ENCODE measurements at places on chromosomes 6 and 20.

GRCh38 chr6:235763-236360, 56.4 kb upstream of the DUSP22 start:
- no peak for DNase-seq

GRCh38 chr6:162971356-162971755, 243.6 kb downstream of the PACRG start:
- DNase-seq, result no peak

GRCh38 chr6:81381382-81381916, 371.0 kb downstream of the TENT5A start:
- DNase-seq, result no peak

DNA sequence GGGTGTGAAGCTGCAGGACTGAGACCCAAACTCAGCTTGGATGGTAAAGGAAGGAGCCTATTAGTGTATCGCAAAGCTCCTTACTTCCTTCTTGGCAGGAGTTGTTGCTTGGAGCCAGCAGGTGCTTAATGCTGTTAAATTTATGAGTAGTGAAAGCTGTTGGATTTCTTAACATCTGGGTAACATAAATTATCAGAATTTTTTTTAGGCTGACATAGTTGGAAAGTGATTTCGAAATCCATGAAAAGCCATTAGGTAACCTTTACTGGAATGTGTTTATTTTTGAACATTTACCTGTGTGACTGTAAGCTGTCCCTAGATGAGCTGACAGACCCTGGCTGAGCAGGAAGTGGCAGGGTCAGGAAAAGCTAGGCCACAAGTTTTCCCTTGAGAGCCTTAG, 470.4 kb upstream of the SLC35B3 start:
- DNase-seq, result no peak

GRCh38 chr20:62601714-62602113, 40.6 kb upstream of the SLCO4A1 start:
- DNase-seq, result no peak

- DNase-seq, result peak; percentile 18
Measured at GRCh38 chr6:26545627-26546026, 7.5 kb downstream of the HMGN4 start.

- no peak for DNase-seq
Measured at GRCh38 chr6:134464690-134465411, 146.9 kb upstream of the SGK1 start.

- DNase-seq, result no peak
Measured at GRCh38 chr6:159152782-159153181, 16.4 kb upstream of the FNDC1 start.

- DNase-seq, result no peak
Measured at GRCh38 chr20:57801581-57801980, 91.8 kb upstream of the PMEPA1 start.

GRCh38 chr6:56022678-56023077, 147.3 kb upstream of the BMP5 start:
- DNase-seq, result no peak

GRCh38 chr20:63499338-63499969, 571 bp upstream of the EEF1A2 start:
- no peak for DNase-seq

GRCh38 chr6:110400208-110400607, 15.2 kb downstream of the DDO start:
- no peak for DNase-seq

- DNase-seq, result no peak
Measured at GRCh38 chr6:36150283-36150682, 20.0 kb downstream of the MAPK13 start.

- no peak for DNase-seq
Measured at GRCh38 chr6:138805016-138805765, 9.3 kb downstream of the ECT2L start.

DNA sequence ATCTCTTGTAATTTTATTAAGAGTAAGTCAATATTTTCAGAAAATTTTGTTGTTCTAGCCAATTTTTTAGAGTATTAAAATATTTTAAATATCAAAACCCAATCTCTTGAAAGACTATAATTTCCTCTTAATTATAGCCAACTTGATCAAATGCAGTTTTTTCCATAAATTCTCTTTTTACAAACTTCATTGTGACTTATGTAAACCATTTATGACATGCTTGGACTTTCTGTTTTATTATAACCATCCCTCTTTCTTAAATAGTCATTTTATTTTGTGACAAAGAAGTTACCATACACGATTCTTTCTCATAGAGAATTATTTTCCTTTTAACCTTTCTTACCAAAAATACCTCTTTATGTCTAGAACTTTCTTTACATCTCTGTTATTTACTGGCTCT, 1075.5 kb downstream of the KHDRBS2 start:
- no peak for DNase-seq

DNA sequence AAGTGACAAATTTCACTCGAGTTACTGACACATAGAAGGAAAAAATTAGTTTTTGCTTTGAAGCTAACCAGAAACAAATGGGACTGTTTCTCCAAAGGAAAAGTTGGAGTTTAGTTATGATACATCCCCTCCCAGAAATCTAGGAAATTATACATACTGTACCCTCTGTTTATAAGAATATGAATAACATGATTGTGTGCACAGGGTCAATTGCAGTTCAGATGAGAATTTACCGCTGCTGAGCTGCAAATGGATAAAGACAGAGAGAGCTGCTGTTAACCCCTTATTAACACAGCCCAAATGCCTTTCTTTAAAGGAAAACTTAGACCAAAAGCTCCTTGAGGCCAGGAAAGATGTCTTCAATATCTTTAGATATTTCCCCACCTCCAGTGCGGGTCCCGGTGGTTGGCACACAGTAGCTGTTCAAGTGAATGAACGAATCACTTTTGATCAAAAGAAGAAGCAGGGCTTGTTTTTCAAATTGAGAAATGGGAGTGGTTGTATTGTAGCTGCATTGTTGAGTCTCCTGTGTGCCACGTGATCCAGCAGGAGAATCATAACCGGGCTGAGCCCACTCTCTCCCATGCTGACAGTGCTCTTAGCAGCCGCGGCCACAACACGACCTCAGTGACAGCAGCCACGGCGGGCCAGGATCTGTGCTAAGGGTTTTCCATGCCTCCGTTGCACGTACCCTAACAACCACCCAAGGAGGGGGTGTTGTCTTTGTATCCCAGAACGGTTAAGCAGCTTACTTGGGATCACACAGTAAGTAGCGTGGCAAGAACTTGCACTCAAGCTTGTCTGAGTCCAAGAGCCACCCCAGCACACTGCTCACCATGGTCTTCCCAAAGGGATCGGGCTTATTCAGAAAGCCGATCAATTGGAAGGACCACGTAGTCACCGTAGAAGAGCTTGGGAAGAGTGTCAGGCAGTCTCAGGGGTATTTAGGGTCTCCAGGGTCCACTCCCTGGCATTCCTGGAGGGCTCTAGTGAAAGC, 53.5 kb upstream of the BMP6 start:
- DNase-seq, result no peak

DNA sequence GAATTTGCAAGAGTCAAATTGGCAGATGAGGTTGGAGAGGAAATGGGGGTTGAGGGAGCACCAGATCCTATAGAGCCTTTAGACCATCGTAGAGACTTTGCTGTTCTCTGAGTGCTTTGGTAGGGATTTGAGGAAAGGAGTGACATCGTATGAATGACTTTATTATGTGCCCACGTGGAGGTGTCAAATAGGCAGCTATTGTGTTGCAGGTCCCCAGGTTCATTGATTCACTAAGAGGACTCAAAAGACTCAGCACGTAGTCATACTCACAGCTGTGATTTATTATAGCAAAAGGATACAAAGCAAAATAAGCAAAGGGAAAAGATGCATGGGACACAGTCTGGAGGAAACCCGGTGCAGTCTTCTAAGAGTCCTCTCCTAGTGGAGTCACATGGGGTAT, 2.2 kb downstream of the MTRES1 start:
- DNase-seq, result no peak

DNA sequence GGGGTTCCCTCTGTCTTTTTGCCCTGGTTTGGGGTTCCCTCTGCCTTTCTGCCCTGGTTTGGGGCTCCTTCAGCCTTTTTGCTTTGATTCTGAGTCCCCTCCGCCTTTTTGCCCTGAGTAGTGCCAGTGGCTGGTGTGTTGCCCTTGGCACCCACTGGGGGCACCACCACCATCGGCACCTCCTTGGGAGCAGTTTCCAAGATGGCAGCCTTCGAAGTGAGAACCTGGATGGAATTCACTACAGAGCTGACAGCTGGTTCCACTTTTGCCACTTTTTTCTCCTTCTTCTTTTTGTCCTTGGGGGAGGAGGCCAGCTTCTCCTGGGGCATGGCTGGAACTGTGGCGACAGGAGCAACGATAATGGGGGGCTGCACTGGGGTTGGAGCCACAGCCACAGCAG, 22.2 kb downstream of the RRBP1 start:
- no peak for DNase-seq

DNA sequence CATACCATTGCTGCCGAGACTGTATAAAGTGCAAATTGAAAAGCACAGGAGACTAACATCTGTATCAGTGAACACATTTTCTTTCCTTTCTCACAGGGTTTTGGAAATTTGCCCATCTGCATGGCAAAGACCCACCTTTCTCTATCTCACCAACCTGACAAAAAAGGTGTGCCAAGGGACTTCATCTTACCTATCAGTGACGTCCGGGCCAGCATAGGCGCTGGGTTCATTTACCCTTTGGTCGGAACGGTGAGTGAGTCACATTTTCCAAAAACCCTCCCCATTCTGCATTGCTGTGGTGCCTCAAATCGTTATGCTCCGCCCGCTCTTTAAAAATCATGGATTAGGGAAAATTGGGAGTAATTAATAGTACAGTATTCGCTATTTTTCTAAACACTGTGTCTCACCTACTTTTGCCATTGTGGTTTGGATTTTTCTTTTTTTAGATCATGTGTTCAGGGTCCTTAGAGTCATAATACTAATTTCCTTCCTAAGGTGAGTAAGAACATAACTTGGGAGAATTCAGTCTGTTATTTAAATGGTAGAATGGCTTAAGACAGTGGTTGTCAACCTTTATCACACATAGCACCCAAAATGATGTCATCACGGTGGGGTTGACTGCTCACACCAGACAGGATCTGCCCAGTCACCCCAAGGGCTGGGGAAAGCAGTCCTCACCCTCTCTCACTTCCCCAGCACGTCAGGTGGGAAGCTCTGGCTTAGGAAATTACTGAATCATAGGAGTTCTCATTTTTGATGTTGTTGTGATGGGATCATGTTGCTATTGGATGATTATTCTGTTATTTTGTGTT, 171.6 kb downstream of the MTHFD1L start:
- peak; percentile 61 for DNase-seq
